Upper lobe of left lung (tissue), 6 donors: ENCODE measurements at places on chromosomes 2 and 18. TPM values are rescaled to one million over a fixed set of nuclear protein-coding genes. Genes with fewer than 3 reads are reported as not detected.
A peak's percentile ranks its signal among the peaks of the same experiment; 100 is the strongest.

Gene C2orf81
- 12.3 TPM for total RNA-seq

Gene TRIM43
- not detected for total RNA-seq

Gene FHL2
- 4.9 TPM for total RNA-seq

Gene SLC5A7
- 1.3 TPM for total RNA-seq

GRCh38 chr2:46151577-46151976, 145.6 kb upstream of the EPAS1 start:
- no peak for DNase-seq

Gene UGT1A6
- total RNA-seq = 0.15 TPM

- DNase-seq = no peak
These were observed 10.8 kb downstream of the OXER1 start for GRCh38 chr2:42752816-42753813.

GRCh38 chr2:123791684-123792083, 233.4 kb upstream of the CNTNAP5 start:
- DNase-seq = no peak

DNA sequence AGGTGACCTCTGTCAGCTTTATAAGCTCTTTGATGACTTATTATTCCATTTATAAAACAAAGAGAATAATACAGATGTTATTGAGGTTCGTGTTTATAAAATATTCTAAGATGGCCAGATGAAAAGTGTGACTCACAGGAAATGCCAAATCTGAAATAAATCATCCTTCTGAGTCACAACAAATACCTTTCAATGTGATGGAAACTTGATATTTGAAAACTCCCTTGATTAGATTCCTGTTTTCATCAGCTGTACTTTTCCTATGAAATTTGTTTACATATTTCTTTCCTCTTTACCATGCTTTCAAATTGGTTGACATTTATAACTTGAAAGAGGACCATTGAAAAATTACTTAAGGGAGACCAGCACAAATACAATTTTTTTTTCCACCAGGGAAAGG, 30.6 kb upstream of the PPP1R1C start:
- DNase-seq = no peak

GRCh38 chr2:177604271-177605065, 211.9 kb downstream of the AGPS start:
- no peak for DNase-seq

Gene TSPYL6
- not detected for total RNA-seq

DNA sequence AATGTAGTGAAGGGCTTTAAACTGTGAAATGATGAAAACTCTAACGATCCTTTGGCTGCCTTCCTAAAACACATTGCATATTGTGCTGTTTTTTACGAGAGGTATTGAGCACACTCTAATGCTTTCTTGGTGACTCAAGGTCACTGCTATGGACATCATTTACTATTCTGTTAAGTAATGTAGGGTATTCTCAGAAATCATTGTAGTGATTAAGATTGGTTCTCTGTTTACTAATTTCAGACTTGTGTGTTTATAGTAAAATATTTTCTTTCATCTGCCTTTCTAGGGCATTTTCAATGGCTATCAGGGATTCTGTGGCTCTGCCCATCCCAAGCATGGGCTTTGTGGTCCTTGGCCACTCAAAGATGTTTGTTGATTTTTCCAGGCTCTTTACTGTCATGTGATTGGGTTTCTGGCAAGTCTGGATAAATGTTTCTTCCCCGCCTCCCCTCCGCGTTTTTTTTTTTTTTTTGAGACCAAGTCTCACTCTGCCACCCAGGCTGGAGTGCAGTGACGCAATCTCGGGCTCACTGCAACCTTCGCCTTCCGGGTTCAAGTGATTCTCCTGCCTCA, 29.3 kb downstream of the UBE2F start:
- peak; percentile 50 for DNase-seq
